CD4-positive, alpha-beta T cell treated with Interleukin-6 at 100 ng/mL for 8 hours (primary cell): ENCODE measurements at places on chromosomes 2 and 18.

DNA sequence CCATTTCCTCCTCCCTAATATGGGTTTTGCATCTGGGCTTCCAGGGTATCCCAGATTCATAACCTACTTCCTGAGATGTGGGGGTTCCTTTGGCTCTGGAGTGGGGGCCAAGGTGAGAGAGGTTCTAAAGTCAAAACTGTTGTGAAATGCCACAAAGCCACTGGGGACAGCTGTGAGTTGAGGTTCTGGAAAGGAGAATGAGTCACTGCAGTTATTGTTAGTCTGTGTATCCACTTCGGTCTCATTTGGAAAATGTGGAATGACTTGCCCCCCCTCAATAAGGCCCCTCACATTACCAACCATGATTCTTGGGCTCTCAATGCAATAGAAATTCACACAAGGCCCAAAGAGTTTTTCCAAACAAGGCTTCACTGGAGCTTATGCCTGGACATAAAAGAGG, 51.1 kb upstream of the LGALSL start:
- no peak for DNase-seq

DNA sequence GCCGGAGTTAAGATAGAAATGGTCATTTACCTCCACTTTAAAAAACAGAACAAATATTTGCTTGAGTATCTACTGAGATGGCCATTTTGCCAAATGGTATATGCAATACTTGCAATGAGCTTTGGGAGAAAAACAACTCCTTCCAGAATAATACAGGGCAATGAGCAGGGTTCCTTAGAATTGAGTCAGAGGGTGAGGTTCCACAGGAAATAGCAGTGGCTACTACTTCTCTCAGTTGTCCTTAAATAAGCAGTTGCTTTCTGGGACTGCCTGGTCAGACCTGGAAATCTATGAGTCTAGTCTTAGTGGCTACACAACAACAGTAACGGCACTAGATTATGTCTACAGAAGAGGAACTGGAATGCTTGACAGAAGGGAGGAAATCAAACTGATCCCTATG, 80.9 kb upstream of the CCDC85A start:
- no peak for DNase-seq

- DNase-seq, result no peak
Observed at GRCh38 chr18:61569176-61569892, 236.1 kb downstream of the CDH20 start.

DNA sequence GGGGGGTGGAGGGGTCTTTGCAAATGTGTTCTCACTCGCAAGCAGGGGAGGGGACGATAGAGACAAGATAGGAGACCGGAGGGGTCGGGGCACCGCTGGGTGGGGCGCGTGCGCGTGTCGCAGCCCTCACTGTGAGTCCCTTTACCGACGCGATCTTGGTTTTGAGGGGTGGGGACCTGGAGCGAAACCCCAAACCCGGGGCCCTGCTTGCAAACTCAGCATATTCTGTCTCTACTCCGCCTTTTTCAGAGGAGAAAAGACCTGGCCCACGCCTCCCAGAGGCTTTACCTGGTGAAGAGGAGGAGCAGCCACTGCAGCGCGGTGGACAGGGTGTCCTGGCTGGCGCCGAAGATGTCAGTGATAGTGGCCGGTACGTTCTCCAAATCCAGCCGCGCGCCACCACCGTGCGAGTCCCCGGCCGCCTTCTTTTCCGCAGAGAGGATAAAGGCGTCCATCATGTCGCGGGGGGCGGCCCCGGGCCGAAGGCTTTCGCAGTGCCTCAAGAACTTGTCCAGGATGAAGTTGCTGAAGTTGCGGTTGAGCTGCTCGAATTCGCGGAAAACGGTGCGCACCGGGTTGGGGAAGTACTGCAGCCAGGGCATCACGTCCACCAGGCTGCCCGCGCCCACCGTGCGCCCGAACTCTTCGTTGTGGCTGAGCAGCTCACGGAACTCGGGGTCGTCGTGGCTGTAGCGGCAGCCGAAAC, 1.7 kb downstream of the CYP1B1 start:
- no peak for DNase-seq

DNA sequence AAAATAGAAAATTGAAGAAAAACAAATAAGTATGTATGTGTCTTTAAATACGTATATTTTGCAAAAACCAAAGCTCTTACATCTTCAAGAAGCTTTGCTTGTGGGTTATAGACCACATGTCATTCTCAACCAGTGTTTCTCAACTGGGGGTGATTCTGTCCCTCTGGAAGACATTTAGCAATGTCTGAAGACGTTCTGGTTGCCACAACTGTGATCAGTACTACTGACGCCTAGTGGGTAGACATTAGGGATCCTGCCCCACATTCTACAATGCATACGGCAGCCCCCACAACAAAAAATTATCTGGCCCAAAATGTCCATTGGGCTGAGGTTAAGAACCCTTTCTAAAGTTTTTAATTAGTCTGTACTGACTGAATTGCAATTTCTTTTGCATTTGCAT, 48.4 kb downstream of the UNC50 start:
- DNase-seq, result peak; percentile 34

DNA sequence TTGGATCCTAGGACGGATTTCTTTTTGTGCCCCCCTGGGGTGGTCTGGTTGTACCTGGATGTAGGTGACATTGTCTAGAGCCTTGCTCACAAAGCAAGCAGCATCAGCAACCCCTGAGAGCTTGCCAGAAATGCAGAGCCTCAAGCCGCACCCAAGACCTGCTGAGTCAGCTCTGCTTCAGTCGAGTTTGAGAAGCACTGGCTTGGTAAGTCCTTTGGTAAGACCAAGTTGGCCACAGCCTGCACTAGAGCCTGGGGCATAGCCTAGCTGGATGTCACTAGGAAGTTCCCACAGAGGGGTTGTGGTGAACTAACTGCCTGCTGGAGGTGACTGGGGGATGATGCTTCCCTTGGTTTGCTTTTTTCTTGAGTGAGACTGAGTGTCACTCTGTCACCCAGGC, 6.2 kb downstream of the ABCG5 start:
- DNase-seq, result no peak

- DNase-seq, result no peak
Observed at GRCh38 chr2:137168552-137168951, 403.2 kb downstream of the THSD7B start.

- DNase-seq, result peak; percentile 18
Observed at GRCh38 chr2:85830645-85831044, 58.1 kb downstream of the ST3GAL5 start.

DNA sequence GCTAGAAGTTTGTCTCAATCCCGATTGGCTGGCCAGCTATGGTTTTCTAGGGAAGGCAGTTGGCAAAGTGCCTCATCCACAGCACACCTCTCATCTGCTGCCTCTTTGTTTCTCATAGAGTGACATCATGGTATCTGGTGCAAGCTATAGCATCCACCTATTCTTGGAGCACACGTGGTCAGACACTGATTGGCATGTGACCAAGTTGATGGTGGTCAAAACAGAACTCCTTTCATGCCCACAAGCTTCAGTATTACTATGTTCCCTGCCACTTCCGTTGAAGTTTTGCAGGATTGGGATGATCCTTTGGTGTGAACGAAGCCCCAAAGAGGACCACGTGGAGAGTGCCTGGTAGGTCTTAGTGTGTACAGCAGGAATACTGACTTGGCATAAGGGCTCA, 28.8 kb downstream of the TTC32 start:
- no peak for DNase-seq

DNA sequence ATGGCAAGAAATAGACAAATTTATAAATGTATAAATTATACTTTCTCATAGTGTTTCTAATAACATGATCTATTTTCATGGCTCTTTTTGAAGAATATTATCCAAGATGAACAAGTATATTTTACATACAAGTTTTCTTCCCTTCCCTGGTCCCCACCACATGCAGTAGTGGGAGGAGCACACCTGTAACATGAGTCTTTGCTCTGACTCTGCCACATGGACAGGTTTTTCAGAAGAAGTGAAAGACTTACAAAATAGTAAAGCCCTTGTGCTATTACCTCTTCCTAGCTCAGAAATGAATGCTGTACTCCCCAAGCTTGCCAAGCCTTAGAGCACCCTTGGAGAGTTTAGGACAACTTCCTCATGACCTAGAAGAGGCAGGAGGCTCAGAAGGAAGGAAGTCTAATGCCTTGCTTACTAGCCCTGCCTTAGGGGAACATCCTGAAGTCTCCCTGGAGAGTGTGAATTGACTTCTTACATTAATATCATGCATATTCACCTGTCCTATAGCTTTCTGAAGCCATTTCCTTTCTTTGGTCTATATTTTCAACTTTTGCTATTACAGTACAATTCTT, 18.4 kb downstream of the MXD1 start:
- no peak for DNase-seq

DNA sequence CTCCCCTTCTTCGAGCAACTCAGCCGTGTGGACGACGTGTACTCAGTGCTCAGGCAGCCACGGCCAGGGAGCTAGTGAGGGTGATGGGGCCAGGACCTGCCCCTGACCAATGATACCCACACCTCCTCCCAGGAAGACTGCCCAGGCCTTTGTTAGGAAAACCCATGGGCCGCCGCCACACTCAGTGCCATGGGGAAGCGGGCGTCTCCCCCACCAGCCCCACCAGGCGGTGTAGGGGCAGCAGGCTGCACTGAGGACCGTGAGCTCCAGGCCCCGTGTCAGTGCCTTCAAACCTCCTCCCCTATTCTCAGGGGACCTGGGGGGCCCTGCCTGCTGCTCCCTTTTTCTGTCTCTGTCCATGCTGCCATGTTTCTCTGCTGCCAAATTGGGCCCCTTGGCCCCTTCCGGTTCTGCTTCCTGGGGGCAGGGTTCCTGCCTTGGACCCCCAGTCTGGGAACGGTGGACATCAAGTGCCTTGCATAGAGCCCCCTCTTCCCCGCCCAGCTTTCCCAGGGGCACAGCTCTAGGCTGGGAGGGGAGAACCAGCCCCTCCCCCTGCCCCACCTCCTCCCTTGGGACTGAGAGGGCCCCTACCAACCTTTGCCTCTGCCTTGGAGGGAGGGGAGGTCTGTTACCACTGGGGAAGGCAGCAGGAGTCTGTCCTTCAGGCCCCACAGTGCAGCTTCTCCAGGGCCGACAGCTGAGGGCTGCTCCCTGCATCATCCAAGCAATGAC, 4.8 kb downstream of the CTDSP1 start:
- no peak for DNase-seq

DNA sequence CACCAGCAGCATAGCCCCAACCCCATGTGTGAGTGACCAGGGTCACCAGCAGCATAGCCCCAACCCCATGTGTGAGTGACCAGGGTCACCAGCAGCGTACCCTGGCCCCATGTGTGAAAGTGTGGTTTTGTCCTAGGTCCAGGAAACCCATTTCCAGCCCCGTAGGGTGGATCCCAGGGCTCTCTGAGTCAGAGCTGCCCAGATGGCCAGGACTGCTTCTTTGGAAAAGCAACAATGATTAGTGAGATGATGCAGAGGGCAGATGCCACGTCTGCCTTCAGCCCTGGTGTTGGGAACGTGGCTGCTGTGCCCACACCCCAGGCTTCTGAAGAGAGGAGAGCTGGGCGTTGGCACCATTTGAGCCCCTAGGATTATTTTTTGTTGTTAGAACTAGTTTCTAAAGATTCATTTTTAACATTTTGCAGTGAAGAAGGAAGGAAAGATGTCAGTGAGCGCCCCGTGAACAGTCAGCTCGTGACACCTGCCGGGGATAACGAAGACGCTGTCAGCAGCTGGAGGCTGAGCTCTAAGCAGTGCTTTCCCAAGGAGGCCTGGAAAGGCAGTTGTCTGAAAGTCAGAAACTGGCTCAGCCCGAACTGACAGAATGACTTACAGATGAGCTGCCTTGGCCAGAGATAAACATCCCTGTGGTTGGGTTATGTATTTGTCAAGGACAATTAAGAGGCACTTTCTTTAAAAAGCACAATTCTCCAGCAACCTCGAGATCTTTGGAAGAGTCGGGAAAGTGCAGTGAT, 32.1 kb upstream of the KCNG2 start:
- DNase-seq, result no peak

- DNase-seq, result no peak
Observed at GRCh38 chr2:120517751-120518469, 172.0 kb downstream of the INHBB start.

GRCh38 chr2:106649306-106649705, 162.1 kb downstream of the CD8B2 start:
- DNase-seq, result no peak

- no peak for DNase-seq
Observed at GRCh38 chr18:49441338-49441938, 19.0 kb downstream of the DYM start.

GRCh38 chr2:1496359-1496821, 83.1 kb downstream of the TPO start:
- DNase-seq, result no peak

GRCh38 chr2:176555112-176555511, 285.9 kb downstream of the MTX2 start:
- no peak for DNase-seq

GRCh38 chr2:15964936-15965563, 24.7 kb downstream of the MYCN start:
- no peak for DNase-seq

- DNase-seq, result no peak
Observed at GRCh38 chr2:48417856-48418838, 111.8 kb upstream of the STON1 start.

GRCh38 chr2:179843541-179843940, 17.9 kb downstream of the ZNF385B start:
- no peak for DNase-seq

DNA sequence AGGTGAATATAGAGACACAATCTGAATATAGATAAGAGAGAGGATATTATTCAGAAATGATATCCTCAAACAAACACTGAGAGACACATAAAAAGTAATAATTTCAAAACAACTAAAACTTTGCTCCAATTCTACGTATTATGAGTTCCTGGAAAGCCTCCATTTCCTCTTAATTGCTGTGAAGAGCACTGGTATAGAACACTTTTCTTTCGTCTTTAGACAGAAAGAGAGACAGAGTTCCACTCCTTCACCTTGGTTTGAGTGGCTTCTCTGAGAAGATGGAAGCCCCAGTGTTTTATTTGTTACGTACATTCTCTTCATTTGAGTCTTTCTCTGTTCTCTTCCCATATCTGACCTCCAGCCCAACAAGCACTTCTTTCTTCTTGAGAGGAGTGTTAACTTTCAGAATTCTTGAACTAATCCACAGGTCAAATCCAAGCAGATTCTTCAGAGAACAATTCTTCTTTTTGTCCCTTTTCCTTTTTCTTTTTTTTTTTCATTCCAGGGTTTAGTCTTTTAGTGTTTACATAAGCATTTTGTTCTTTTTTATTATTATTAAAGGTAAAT, 6.4 kb upstream of the PIK3C3 start:
- DNase-seq, result no peak

- DNase-seq, result no peak
Observed at GRCh38 chr2:208440716-208441115, 34.1 kb downstream of the PTH2R start.
